Activated naive CD8-positive, alpha-beta T cell treated with anti-CD3 and anti-CD28 coated beads, Interleukin-2, amount 10 ng/mL, durations not matched to agents 7 days and 5 days (primary cell): ENCODE measurements at places on chromosomes 2 and 18.

DNA sequence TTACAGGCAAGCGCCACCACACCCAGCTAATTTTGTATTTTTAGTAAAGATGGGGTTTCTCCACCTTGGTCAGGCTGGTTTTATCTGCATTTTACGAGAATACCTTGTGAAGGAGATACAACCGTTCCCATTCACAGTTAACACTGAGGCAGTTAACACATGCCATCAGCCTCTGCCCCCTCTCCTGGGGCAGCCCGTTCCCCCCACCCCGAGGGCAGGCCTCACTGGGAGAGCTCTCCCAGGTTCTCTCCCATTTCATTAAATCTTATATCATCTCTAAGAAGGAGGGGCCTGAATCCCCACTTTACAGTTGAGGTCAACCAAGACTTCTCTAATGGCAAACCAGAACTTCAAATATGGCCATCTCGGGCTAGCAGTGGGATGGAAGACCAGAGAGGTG, 95.0 kb upstream of the ST3GAL5 start:
- no peak for DNase-seq

DNA sequence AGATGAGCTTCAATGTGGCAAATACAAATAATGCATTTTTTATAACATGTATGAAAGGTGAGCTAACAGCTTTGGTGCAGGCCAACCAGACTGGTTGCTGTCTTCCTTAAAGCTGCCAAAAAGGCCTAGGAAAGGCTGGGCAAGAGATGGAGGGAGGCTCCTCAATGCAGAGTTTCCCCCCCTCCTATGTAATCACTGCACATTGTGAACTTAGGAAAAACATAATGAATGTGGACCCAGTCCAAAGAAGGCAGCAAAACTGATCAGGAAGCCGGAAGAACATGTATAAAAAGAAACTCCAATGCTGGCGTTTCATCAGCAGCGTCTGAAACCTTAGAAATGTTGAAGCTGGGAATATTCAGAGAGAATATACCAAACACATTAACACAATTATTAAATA, 84.2 kb upstream of the LYPD6 start:
- DNase-seq = no peak

- DNase-seq = no peak
Measured at GRCh38 chr18:50727721-50728471, 91.9 kb downstream of the MRO start.

- no peak for DNase-seq
Measured at GRCh38 chr2:215850380-215850779, 163.0 kb downstream of the MREG start.

- no peak for DNase-seq
Measured at GRCh38 chr2:72034353-72035095, 113.1 kb downstream of the CYP26B1 start.

GRCh38 chr18:62187543-62188510, 772 bp downstream of the RELCH start:
- no peak for DNase-seq

- DNase-seq = no peak
Measured at GRCh38 chr2:214593727-214594126, 182.9 kb downstream of the VWC2L start.

DNA sequence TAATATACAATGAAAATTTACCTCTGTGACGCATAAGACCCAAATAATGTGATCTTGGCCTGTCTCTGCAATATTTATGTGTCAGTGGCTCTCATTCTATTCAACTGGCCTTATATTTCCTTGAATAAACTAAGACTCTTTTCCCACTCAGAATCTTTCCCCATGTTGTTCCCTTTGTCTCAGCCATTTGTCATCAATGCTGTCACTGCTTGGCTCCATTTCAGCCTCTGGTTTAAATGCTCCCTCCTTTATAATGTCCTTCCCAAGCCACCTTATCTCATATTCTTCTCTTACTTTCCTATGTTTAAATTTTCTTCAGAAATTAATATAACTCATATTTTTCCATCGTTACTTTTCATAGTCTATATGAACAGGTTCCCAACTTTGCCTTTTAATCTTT, 158.3 kb upstream of the DTNA start:
- DNase-seq = no peak

DNA sequence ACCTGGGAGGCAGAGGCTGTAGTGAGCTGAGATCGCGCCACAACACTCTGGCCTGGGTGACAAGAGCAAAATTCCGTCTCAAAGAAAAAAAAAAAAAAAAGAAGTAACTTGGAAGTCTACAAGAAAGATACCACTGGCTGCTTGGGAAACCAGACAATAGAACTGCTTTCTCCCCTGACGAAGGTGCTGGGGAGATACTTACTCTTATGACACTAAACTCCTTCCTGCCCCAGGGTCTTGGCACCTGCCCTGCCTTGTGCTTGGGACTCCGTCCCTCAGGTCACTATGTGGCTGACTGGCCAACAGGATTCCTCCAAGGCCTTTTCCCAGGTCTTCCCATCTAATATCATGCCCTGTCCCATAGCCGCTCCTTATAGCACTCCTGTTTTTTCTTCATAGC, 30.7 kb downstream of the INPP5D start:
- no peak for DNase-seq

DNA sequence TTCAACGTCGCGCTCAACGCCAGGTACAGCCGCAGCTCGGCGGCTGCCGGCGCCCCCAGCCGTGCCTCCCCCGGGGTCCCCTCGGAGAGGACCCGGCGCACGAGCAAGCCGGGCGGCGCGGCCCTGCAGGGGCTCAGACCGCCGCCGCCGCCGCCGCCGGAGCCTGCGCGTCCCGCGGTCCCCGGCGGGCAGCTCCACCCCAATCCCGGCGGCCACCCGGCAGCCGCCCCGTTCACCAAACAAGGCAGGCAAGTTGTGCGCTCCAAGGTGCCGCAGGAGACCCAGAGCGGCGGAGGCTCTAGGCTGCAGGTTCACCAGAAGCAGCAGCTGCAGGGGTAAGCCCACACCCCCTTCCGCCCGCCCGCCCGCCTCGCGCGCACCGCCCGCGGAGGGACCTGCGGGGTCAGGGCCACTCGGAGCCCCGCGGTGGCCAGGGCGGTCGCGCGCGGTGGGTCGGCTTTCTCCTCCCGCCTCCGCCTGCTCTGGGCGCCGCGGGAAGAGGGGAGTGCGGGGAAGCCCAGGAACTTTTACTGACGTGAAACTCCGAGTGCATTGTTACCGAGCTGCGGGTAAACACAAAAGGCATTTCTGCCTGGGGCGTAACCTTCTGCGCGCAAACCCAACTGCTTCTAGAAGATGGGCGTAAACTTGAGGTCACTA, 861 bp downstream of the LTBP1 start:
- DNase-seq = peak; percentile 61

DNA sequence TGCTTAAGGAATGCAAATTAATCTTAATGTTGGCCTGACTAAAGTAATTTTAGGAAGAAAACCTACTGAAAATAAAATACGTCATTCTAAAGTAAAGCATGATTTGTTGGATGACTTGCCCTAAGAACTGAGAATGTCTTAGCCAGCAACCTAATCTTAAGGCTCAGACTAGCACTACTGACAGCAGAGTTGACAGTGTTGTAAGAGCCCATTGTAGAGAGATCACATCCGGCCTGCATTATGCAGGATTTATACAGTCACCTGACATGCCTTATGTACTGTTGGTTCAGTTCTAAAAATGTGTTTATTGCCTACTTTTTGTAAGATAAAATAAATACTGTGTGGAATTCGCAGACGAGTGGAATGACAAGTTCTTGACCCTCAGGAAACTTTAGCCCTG, 82.3 kb downstream of the TMEM185B start:
- DNase-seq = no peak

DNA sequence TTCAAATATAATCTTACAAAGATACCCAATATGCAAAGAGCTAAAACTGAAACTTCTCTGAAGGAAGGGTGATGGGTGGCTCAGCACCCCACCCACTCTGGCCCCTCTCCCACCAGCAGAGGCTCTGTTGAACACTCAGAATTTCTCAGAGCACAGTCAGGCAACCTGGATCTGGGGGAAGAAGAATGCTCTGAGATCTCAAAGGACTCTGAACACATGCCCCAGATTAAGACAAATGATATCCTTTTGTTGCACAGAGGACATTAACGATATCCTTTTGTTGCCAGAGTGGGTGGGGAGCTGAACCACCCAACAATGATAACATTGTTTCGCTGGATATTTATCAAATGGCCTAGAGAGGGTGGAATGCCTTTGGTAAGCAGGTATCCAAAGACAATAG, 104.8 kb downstream of the LBH start:
- no peak for DNase-seq

DNA sequence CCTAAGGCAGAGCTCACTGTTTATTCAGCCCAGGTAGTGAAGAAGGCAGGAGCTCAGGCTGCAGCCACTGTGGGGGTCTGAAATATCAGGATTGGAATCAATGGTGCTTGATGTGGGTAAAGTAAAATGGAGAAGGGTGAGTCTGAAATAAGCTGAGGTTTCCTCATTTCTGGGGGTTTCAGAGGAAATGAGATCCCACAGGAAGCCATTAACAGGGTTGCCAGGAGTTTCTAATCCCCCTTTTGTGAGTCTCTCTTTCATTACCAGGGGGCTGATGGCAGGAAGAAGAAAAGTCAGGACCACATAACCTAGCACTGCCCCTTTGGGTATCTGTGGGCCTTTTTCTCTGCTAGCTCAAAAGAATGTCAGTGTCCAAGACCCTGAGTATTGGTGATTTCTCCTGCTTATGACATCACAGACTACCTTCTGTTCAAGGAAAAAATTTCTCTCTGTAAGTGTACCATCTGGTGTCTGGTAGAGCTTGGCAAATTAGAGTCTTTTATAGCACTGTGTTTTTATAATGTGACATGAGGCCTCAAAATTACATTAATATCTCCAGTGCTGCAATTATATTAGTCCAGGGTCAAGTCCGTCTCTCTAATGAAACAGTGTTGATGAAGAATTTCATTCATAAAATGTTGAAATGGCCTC, 56.0 kb downstream of the LBH start:
- DNase-seq = no peak

DNA sequence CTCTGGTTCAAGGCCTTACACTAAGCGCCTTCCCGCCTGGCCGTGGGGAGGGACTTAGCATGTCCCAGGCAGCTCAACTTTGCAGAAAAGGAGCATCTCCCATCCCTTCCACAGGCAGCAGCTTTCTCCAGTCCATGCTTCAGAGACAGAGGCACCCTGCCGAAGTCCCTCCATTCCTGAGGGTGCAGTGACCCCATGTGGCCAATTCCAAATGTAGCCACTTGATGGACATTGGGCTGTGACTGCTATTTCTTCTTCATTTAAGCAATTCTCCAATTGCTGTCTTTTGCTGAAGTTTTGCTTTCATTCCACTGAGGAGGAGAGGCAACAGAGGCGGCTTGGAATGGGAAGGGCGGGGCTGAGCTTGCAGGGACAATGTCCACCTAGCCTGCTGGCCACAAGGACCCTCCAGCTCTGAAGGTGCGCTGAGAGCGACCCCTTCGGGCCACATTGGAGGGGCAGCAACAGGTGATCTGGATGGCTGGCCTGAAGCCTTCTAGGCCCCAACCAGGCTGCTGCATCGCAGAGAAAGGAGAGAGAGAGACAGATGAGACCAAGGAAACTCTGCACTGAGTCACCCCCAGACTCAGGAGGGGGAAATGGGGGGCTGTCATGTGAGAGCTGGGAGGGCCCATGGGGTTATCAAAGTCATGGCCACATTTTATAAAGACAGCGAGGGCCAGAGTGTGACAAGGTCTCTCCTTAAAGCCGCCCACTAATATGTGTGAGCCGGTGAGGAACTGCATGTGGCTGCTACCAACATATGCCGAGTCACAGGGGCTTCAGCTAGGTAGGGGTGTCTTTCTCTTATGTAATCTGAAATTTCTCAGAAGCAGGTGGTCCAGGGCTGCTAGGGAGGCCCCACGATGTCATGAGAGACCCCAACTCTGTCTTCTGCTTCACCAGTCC, 61.3 kb downstream of the LONRF2 start:
- no peak for DNase-seq

GRCh38 chr2:15155959-15156574, 405.1 kb downstream of the NBAS start:
- no peak for DNase-seq

GRCh38 chr18:13425357-13426091, 207.0 kb downstream of the LDLRAD4 start:
- peak; percentile 51 for DNase-seq

- DNase-seq = no peak
Measured at GRCh38 chr2:95069465-95069864, 44.0 kb downstream of the MAL start.

DNA sequence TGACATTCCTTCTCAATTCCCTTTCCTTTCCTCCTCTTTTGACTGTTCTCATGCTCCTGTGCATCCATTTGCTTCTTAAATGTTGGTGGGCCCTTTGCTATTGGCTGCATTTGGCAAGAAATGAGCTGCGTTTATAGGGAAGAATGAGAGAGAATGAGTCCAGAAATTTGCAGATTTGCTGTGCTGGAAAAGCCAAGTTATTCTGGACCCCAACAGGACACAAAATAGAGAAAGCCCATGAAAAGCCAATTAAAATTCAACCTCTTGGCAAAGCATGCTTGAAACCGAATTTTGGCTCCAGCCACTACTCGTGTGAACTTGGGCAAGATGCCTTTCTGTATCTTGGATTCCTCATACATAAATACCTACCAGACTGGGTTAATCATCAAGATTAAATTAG, 1.3 kb upstream of the SCLY start:
- DNase-seq = no peak

DNA sequence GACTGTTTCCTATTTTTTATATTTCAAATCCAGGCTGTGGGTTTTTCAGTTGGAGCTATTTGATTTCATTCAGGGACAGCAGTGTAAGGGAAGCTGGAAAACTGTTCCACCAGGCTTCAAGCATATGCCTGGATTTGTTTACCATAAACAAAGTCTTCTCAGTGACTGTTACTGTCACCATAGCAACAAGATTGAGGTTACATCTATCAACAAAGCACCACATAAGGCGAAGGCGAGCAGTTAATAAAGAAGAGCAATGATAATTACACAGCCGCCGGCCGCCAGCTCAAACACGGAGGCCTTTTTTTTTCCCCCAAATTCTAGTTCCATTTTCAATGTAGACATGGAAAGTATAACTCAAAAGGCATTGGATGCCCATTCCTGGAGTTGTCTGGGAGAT, 553.7 kb upstream of the SYT4 start:
- DNase-seq = no peak

GRCh38 chr2:236985761-236986339, 99.8 kb upstream of the COPS8 start:
- no peak for DNase-seq

- no peak for DNase-seq
Measured at GRCh38 chr2:66489436-66489835, 54.5 kb downstream of the MEIS1 start.

DNA sequence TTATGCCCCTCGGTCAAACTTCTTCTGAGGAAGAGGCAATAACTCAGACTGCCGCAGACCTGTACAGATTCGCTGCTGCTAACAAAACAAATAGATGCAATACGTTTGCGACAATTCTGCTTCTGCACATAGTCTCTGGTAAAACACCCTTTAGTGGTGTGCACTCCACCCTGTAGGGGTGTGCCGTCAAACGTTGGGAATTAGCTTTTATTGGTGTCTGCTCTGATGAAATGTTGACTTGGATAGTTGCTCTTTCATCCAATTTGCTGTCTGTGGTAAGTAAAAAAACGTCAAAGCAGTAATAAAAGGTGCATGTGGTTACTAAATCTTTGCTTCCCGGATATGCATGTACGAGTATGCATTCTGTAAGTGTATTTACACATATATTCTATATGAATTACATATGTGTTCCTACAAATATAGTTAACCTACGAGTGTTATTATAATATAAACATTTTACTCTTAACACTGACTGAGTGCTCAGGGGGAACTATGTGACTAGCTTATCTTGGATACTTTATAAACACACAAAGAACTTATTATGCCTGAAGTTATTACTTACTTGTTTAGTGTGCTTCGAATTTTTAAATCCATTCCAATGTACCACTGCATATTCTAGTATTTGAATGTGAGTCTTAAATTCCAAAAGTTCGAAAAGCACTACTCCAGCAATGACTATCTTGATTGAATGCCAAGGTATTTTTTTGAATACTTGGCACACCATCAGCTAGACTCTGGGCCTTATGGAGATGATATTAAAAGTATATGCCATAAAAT, 610.2 kb downstream of the ZEB2 start:
- no peak for DNase-seq
